ENCODE measurements at places on chromosomes 12 and 14.

DNA sequence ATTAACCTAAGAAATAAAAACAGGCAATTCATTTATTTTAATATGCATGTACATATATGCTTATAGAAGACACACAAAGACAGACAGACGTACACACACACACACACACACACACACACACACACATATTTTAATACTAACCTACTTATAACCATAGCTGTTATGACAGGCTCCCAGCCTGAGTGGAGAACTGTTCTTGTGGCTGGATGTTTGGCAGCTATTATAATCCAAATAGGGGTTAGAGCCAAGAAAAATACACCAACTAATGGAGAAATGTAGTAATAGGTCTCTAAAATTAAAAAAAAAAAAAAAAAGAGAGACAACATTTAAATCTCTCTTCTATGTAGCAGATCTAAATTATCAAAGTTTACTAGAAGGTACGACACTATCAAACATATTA, 91.8 kb downstream of the SLC41A2 start:
- no peak for DNase-seq

GRCh38 chr12:130465046-130465445, 127.4 kb downstream of the PIWIL1 start:
- no peak for DNase-seq

DNA sequence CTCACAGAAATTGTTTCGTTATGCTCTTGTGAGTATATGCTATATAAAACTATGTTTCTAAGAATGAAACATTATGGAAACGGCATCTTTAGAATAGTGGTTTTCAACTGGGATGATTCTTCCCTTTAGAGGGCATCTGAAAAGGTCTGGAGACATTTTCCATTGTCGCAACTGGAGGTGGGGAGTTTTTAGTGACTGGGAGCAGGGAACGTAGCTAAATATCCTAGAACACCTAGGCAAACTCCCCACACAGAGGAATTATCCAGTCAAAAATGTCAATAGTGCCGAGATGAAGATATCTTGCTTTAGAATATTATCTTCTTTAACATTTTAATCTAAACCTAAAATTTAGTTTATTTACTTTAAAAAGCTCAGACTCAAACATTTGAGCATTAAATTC, 486.1 kb upstream of the FOXG1 start:
- no peak for DNase-seq

DNA sequence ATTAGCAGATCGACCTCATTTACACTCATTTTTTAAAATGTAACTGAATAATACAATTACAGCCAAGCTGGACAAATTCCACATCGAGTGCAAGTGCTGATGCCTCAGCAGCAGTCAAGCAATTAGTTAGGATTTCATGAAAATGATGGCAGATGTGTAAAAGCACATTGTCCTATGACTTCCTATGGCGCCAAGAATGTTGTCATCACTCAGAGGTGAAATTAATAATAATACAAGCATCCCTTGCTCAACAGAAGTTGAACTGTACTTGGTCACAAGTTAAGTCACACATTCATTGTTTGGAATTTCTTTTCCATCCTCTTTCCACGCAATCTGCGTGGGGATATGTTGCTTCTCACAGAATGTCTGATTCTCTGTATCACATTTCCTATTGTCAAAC, 117.3 kb downstream of the GTF2A1 start:
- no peak for DNase-seq

DNA sequence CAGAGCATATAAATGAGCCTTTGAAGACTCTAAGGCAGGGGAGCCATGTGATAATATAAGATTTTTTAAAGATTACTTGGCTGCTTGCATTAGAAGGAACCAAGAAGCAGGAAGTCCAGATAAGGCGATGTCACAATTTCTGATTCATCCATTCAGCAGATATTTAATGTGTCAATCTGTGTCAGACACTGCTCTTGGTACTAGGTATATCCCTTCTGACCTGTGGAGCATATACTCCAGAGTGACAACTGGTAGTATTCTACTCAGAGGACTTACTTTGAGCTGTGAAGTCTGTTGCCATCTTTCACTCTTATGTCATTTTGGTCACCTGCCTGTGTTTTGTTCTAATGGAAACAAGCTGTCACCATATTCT, 10.7 kb downstream of the EID3 start:
- DNase-seq, result no peak

GRCh38 chr12:26088998-26089397, 35.8 kb downstream of the BHLHE41 start:
- DNase-seq, result no peak

GRCh38 chr14:61019537-61019936, 38.5 kb downstream of the SLC38A6 start:
- no peak for DNase-seq

GRCh38 chr14:59155886-59156285, 32.6 kb upstream of the DAAM1 start:
- DNase-seq, result no peak

DNA sequence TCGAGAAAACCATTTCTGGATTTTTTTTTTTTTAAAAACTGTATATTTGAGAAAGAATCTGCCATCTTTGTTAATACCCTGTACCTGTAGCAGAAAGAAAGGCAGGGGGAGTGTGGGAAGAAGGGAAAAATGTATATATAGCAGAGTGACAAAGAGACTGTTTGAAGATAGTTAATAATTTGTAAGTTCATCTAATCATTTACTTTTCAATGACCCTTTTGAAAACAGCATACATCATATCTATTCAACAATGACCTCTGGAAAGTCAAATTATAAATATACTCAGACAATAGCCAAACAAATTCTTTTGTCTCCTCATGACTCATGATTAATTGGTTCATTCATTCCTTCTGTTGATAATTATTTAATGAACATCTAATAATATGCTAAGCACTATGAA, 10.9 kb upstream of the CPM start:
- DNase-seq, result no peak

DNA sequence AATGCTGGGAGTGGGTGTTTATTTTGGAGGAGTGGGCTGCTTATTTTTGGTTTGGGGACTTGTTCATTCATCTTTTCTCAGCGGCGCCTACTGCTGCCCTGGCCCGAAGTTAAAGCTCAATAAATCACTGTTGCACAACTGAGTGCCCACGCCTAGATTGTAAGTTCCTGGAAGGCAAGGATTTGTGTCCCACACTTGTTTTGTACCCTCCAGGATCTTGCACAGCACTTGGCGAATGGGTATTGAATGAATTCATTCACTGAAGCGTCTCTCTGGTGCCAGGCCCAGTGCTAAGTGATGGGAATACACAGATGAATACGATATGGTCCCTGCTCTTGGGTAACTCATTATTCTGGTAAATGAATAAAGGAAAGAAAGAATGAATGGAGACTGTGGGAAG, 153.3 kb upstream of the PARP11 start:
- DNase-seq, result no peak

GRCh38 chr14:105944632-105945610, 418.5 kb downstream of the TMEM121 start:
- DNase-seq, result peak; percentile 79

- DNase-seq, result no peak
Observed at GRCh38 chr12:31002999-31003398, 70.7 kb upstream of the DDX11 start.

DNA sequence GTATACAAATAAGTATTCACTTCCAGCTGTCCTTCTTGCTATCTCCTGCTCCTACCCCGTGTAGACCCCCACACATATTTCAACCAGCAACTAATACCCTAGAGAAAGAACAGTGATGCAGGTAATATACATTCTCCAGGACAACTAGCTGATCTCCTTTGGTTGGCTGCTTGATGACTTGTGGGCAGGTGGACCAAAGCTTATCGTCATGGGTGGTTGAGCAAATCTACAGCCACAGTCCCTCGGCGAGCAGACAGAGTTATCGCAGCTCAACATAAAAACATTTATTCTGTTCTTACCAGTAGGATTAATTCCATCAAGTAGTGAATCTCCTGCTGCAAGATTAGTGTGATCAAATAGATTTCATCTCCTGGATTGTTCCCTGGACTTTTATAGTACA, 314.3 kb downstream of the TMEM132D start:
- DNase-seq, result no peak

DNA sequence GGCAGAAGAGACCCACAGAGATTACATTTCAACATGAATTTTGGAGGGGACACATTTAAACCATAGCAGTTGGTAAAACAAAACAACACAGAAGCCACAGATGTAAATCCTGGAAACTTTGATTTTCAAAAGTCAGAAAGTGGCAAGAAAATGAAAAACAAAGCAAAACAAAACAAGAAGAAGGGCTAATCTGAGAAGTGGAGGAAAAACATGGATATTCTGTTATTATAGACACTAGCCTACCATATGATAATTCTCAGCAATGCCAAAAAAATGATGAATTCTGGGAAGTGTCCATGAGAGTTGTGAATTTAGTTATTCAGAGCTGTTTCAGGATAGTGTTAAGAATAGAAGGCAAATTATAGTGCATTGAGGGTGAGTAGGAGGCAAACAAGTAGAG, 192.3 kb downstream of the TRHDE start:
- no peak for DNase-seq

- DNase-seq, result no peak
Observed at GRCh38 chr14:87630846-87631245, 362.1 kb downstream of the GALC start.

GRCh38 chr12:133233006-133233405, 2.7 kb downstream of the ANHX start:
- DNase-seq, result no peak

GRCh38 chr12:61584943-61585342, 675.3 kb upstream of the USP15 start:
- no peak for DNase-seq

DNA sequence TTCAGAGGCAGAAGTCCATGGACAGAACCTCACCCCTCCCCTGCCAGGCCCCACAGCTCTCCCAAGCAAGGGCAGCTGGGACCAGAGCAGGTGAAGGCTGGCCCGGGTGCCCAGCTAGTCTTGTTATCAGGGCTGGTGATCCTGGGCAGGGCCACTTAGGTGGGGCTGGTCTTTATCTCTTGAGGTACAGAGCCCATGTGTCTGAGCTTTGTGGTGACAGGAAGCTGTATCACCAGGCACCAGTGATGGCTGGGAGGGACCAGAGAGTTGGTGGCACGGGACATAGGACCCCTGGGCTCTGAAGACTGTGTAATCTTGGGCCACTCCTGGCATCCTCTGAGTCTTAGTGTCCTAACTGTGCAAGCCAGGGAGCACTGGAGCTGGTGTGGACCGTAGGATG, 12.8 kb upstream of the HPD start:
- DNase-seq, result no peak

GRCh38 chr14:67900231-67900630, 80.7 kb downstream of the RAD51B start:
- DNase-seq, result no peak

DNA sequence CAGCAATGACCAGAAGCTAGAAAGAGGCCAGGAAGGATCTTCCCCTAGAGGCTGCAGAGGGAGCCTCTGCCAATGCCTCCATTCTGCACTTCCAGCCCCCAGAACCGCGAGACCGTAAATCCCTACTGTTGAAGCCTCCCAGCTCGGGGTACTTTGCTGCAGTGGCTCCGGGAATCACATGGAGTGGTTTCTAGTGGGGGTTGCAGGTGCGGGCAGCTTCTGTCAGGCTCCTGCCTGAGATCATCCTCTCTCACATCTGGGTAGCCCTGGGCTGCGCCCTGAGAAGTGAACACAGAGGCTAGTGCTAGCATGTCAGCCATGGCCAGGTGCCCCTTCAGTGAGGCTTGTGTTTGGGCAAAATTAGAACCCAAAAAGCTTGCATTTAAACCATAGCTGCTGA, 67.3 kb downstream of the TSPAN9 start:
- no peak for DNase-seq

DNA sequence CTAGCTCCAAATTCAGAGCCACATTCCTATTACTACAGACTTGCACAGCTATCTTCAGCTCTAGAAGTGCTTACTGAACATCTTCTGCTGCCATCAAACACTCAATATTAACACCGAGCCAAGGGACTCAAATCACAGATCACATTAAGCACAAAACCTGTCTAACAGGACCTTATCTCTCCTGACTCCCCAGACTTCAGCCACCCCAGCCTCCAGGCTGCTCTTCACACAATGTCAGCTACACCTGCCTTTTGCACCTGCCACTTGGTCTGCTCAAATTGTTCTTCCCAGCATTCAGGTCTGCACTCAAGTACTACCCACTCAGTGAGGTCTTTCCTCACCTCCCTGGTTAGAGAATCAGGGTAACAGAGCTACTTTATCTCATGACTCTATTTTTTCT, 57.1 kb downstream of the GALC start:
- peak; percentile 4 for DNase-seq

DNA sequence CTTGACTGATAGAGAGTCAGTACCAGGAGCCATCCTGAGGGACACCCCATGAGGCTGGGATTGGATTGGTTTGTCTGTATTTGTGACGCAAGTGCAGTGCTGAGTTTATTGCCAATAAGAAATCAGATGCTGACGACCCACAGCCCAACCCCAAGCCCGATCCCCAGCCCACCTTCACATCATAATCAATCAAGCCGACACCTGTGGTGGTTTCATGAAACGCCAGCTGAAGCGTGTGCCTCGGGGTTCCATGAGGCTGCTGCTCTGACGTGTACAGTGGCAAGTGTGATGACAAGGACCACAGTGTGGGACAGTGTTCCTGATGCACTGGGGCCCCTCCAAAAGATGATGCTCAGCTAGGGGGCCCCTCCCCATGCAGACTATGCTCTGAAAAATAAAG, 62.1 kb upstream of the C14orf180 start:
- no peak for DNase-seq

- no peak for DNase-seq
Observed at GRCh38 chr12:17478908-17479673, 610.9 kb downstream of the RERGL start.

DNA sequence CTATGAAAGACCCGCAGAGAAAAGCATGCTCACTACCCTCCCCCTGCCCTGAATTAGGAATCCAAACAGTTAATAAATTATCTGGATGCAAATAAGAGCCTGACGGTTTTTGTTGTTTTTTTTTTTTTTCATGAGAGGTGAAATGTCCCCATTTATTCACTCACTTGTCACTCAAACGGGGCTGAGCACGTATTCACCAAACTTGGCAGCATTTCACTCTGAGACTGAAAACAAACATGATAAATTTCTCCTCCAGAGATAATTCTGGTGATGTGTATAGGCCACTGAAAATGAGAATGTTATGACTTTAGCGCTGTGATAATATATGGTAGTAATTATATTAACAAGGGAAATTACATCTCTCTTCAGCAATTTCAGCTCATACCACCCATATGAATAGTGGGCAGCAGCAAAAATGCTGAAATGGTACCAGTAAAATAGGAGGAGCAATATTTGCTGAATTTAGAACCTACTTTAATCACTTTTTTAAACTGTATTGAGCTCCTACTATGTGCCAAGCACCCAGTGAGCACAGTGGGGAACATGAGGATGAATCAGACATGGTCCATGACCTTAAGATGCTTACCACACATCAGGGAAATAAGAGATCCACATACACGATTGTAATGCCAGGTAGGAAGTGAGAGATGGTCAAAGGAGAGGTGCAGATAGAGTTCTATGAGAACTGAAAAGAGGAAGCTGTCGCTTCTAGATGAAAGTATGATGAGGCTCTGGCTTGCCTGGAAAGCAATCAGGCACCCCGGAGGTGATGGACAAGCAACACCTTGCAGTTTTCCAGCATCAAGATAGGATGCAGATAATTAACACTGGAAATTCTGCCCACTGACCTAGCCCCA, 286.5 kb upstream of the TMPO start:
- peak; percentile 63 for DNase-seq
